ENCODE measurements at places on chromosomes 12 and 14. TPM values are rescaled to one million over a fixed set of nuclear protein-coding genes. Genes with fewer than 3 reads are reported as not detected.

GRCh38 chr12:95105540-95105939, 32.1 kb upstream of the NR2C1 start:
- DNase-seq: no peak

DNA sequence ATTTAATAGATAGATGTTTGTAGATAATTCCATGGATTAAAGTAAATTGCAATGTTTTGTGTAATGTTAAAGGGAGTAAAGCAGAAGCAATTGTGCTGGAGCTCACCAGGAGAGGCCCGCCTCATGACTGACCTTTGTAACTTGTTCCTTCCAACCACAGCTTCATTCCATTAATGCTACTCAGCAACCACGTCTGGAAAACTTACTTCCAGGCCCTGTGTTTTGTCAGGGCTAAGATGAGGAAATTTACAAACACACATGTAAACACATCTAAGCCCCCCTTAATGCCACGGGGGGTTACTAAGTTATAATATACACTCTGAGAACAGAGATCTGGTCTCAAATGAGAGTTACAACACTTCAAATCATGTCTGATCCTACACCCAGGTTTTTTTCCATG, 12.4 kb downstream of the LUM start:
- no peak for DNase-seq

GRCh38 chr14:75986439-75986765, 839 bp downstream of the IFT43 start:
- no peak for DNase-seq

GRCh38 chr12:26524862-26525465, 308.0 kb downstream of the ITPR2 start:
- no peak for DNase-seq

NANOG gene
- polyA plus RNA-seq: 0.02 TPM

DNA sequence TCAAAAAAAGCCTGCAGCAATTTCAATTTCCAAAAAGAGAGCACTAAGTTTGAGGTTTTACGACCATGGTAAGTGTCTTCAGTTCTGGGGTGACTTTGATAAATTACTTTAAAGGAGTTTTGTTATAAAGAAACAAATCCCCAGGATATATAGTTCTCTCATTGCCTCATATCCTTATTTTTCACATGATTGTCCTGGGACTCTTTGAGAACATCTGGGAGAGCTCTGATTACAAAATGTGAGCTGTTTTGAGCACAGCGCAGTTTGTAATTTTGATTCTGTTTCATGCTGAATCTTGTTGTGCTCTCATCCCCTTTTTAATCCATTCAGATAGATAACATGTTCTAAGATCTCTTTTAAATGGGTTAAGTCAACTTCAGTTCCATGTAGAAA, 67.7 kb upstream of the DCN start:
- no peak for DNase-seq

GRCh38 chr14:103728721-103729120, 13.1 kb downstream of the ZFYVE21 start:
- DNase-seq: no peak

CELA1 gene
- polyA plus RNA-seq: 0.71 TPM

HOXC5 gene
- not detected for polyA plus RNA-seq

GRCh38 chr12:128076188-128076587, 190.8 kb upstream of the TMEM132C start:
- no peak for DNase-seq

- no peak for DNase-seq
These were observed 50.7 kb upstream of the C12orf71 start for GRCh38 chr12:27133022-27133590.

DNA sequence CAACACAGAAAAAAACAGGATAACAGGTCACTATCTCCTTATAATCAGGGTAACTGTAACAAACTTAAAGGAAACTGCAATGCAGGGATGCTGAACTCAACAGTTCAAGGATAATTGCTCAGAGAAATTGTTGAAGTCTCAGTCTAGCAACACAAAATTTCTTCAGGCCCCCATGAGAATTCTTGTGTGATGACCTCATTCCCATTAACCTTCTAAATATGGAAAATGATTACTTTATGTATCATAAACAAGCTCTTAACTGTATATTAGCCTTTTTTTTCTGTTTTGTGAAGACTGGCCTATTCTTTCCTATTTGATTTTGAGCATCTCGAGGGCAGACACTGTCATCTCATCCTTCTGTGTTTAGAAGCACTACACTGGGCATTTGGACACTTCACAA, 47.1 kb downstream of the IGF1 start:
- no peak for DNase-seq

DNA sequence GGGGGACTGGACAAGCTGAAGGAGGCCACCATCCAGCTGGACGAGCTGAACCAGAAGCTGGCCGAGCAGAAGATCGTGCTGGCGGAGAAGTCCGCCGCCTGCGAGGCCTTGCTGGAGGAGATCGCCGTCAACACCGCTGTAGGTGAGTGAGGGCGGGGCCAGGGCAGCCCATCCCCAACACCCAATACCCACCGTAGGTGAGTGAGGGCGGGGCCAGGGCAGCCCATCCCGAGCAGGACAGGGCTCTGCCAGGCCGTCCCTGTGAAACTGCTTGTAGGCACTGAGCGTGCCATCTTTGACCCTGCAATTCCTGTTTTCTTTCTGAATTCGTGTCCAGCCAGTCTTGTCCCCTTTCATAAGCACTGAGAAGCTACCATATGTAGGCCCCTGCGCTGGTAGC, 74.0 kb downstream of the CCDC92 start:
- DNase-seq: no peak

- DNase-seq: no peak
These were observed 160.1 kb downstream of the KTN1 start for GRCh38 chr14:55739967-55740648.

DNA sequence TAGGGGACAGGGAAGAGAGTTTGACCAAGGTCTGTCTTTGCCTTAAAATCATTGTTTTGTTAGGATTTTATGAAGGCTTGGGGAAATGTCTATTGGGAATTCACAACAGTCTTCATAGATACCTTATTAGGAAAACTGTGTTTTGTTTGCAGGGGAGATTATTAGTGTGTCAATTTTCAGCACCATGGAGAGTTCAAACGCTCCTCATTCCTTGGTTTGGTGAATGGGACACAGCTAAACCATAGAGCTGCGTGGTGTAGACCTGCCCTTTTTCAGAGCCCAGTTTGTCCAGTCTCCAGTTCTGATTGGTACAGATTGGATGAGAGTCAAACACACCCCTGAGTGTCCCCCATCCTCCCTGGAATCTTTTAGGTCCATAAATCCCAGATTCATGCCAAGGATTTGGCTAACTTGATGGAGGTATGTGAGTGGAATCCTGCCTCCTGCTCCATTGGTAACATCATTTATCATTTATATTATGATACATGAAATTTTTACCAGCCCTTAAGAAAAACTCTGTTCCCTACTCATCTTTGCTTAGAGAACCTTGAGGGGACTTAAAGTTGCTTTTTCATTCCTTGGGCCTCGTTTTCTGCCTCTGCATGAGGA, 12.0 kb downstream of the NGDN start:
- DNase-seq: no peak

GRCh38 chr12:58860056-58860787, 60.1 kb downstream of the LRIG3 start:
- no peak for DNase-seq

USP44 gene
- polyA plus RNA-seq: 1.3 TPM

- DNase-seq: peak; percentile 21
These were observed 44.0 kb downstream of the ARMH4 start for GRCh38 chr14:58107947-58108552.

GRCh38 chr12:78176643-78177042, 345.9 kb downstream of the NAV3 start:
- no peak for DNase-seq

DNA sequence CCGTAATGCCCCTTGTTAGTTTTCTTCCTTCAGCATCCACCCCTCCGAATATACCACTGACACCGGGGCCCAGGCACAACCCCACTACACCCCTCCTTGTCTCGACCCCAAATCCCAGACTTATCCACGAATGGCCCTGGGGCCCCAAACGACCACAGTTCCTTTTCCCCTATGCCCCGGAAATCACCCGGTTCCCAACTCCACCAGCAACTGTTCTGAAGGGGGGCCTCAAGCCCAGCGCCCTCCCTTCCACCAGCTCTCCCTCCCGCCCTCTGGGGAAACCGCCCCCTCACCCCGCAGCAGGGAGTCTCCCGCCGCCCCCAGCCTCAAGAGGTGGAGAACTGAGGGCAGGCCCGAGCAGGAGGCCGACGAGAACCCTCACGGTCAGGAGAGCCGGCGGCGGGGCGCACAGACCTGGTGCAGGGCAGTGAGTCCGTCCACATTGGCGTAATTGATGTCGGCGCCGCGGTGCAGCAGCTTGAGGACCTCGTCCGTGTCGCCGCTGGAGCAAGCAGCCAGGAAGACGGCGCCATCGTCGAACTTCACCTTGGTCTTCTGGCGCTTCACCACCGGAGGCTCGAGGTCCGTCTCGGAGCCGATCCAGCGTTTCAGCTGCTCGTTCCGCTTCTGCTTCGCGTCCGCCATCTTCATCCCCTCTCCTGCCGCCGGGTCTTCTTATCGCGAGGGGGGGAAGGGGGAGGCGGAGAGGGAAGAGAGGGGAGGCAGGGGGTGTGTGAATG, 446 bp downstream of the PPP1R12A start:
- peak; percentile 69 for DNase-seq

DNA sequence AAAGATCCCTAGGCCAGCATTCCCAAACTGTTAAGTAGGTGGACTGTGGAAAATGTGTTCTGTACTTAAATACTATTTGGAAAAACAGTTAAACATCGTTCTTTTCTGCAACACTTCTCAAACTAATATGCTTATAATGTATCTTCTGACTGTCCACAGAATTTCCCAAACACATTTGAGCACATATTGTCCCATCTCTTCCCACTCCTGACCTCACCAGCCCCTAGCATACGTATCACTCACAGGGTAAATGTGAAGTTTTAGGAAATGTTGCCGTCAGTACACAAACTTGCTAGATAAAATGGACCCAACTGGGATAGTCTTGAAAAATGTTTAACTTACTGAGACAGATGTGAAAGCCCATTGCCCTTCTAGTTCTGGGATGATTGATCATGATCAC, 27.7 kb downstream of the ARID2 start:
- DNase-seq: no peak

STYK1 gene
- 0.62 TPM for polyA plus RNA-seq

- DNase-seq: no peak
These were observed 35.3 kb downstream of the PRKD1 start for GRCh38 chr14:29892327-29892726.

GRCh38 chr14:101928415-101928841, 35.9 kb upstream of the DYNC1H1 start:
- DNase-seq: no peak

CHURC1 gene
- polyA plus RNA-seq: 55.1 TPM

GSG1 gene
- 0.14 TPM for polyA plus RNA-seq

DNA sequence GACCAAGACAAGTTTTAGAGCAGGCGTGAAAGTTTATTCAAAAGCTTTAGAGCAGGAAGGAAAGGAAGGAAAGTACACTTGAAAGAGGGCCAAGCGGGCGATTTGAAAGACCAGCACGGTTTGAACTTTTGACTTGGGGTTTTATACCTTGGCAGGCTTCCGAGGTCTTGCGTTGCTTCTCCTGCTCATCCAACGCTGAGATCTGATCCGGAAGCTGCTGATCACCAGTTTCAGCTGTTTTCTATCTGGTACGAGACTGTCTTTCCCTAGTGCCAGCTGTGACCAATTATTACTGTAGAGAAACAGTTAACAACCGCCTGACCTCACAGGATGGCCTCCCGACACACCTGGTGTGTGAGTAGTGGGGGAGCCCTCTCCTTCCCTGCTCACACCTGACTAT, 20.6 kb upstream of the SNRPF start:
- DNase-seq: no peak

GRCh38 chr14:56216626-56217379, 98.6 kb downstream of the PELI2 start:
- no peak for DNase-seq

GRCh38 chr12:11765421-11765816, 115.9 kb downstream of the ETV6 start:
- no peak for DNase-seq

- DNase-seq: no peak
These were observed 1.4 kb downstream of the FZD10 start for GRCh38 chr12:130163461-130164215.

DNA sequence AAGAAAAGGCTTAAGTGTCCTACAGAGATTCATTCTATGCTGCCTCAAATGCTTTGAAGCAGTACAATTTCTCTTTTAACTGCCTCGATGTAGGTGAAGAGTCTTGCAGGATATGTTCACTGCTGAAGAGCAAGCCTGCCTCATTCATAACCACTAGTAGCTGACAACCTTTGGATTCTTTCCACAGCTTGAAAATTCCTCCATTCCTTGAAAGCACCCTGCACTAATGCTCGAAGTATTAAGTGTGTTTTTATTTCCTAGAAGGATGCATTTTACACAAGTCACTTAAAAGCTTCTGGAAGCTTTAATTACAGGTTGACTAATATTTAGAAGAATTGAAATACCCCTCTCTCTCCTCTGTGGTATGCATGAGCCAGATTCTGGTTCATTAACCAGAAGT, 429.4 kb downstream of the DIO2 start:
- no peak for DNase-seq

Measured in thymus (tissue), 14 donors.